Fibroblast of villous mesenchyme (primary cell): ENCODE measurements at places on chromosomes 3 and 15. TPM values are rescaled to one million over a fixed set of nuclear protein-coding genes. Genes with fewer than 3 reads are reported as not detected.
A peak's percentile ranks its signal among the peaks of the same experiment; 100 is the strongest.

DNA sequence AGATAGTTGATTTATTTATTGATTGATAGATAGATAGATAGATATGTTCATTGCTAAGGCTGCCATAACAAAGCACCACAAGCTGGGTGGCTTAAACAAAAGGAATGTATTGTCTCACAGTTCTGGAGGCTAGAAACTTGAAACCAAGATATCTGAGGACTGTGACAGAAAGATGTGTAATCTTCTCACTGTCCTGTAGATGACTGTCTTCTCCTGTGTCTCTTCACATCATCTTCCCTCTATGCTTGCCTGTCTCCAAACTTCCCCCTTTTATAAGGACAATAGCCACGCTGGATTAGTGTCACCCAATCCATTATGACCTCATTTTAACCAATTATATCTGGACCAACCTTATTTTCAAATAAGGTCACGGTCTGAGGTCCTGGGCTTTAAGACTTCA is 40.9 kb downstream of the GNB4 start:
- DNase-seq: no peak

GRCh38 chr15:70754862-70755261 is 8.5 kb downstream of the UACA start:
- no peak for DNase-seq

GRCh38 chr3:102529452-102529851 is 94.6 kb downstream of the ZPLD1 start:
- DNase-seq: peak; percentile 37

The LTF gene
- under 0.01 TPM in 1 of 2 replicates, not detected in the other for total RNA-seq

The MESP2 gene
- 0.32 and 0.43 TPM in 2 replicates for total RNA-seq

DNA sequence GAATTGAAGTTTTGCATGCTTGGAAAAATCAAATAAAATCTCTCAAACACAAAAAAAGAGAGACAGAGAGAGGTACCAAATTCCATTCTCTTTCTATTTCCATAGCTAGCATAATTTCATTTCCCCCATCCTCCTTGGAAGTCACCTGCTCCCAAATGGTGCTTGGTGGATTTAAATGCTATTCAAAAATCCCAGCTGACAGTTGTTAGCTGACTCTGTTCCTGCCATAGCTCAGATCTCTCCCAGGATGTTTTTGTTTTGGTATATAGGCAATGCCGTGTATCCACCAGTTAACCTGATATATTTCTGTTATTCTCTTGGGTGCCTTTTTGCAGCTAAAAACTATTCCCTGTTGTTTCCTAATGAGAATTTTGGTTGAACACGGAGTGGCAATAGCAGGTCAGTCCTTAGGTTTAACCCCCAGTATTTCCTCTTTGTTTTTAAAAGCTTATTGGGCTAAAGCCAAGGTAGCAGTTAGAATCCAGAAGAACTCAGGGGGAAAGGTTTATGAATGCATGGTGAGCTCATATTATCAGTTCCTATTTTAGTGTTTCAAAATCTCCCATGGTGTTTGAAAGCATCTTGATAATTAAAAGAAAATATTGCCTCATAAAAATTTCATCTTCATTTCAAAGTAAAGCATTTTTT is 240.0 kb upstream of the GBE1 start:
- no peak for DNase-seq

GRCh38 chr3:55860049-55860721 is 373.1 kb upstream of the WNT5A start:
- no peak for DNase-seq
